ENCODE measurements at places on chromosomes 7 and 10.

DNA sequence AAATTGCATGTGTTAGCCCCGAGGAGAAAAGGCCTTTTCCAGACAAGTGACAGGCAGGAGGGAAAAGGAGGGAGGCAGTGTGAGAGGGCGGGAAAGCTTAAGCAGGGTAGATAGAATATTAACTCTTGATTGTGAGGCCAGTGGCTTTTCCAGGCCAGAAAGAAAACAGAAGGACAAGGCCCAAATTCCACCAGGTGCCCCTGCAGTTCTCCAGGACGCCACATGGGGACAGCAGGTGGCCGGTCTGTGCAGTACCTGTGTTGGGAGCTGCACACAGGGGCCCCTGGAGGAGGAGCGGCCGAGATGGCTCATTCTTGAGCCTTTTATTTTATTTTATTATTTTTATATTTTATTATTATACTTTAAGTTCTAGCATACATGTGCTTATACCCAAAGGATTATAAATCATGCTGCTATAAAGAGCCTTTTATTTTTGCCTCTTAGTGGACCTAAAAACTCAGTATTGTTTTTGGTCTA, 141.3 kb upstream of the KLF14 start:
- peak; percentile 34 for DNase-seq

GRCh38 chr7:6675807-6676405, 30.8 kb downstream of the ZNF12 start:
- no peak for DNase-seq

DNA sequence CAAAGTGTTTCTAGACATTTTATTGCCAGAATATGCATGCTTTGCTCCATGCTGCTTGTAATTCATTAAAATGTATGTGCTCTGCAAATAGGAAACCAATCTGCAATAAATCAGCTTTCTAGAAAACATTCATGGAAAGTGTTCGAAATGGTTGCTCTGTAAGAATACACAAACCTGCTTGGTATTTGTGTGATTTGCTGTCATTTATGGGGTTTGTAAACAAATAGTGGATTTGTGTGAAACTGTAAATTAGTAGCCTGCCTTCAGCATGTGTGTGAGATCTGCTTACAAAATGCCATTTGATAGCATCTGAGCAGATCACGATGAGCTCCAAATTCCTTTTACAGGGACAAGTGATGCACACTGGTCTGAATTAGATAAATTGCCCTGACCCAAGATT, 219.0 kb upstream of the CSTF2T start:
- no peak for DNase-seq

- DNase-seq = no peak
These were observed 507.6 kb downstream of the GRID1 start for GRCh38 chr10:85858776-85859515.

DNA sequence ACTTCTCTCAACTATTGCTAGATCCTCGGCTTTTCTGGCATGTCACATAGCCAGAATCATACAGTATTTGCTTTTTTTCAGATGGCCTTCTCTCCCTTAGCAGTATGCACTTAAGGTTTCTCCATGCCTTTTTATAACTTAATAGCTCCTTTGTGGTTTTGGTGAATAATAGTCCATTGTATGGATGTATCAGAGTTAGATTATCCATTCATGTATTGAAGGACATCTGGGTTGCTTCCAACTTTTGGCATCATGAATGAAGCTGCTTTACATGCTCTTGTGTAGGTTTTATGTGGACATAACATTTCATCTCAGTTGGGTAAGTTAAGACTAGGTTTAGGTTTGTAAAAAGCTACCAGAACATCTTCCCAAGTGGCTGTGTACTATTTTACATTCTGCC, 4.6 kb downstream of the ATP5F1C start:
- DNase-seq = no peak

DNA sequence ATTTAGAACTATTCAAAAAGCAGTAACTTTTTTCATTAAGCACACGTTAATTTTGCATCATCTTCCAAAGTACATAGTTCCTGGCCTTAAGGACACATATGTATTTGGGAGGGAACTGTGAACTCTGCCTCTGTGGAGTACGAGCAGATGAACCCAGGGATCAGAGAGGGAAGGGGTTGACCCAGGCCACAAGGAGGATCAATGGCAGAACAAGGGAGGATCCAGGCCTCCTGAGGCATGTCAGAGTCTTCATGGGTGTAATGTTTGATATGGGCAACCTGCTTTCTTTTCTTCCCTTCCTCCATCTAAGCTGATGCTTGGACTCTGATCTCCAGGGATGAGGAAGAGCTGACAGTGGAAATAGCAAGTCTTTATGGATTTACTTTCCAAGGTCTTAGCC, 164.0 kb downstream of the SH2D4B start:
- DNase-seq = no peak

DNA sequence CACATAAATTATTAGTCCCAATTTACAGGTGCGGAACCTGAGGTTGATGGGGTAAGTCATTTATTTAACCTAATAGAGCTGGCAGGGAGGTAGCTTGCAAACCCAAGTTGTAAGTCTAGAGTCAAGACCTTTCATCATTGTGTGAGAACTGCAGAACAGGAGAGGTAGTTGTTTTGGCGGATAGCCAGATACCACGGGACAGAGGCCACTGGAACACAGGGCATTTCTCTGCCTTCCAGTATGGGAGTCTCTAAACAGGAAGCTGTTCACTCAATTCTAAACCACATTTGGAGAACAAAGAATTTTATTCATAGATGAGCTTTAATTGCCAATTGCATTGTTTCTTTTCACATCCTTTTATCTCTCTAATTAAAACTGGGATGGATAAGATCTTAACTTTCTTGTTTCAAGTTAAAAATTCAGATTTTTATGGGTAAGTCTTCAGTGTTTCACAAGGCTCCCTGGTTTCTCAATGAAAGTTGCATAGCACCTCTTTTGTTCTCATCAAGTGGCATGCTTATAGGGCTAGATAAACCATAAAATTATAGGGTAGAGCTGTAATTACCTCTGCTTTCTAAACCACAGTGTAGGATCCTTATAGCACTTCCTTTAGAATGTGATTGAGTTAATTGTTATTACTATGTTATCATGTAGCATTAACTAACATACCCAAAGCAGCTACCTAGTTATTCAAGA, 489.0 kb downstream of the GATA3 start:
- no peak for DNase-seq

DNA sequence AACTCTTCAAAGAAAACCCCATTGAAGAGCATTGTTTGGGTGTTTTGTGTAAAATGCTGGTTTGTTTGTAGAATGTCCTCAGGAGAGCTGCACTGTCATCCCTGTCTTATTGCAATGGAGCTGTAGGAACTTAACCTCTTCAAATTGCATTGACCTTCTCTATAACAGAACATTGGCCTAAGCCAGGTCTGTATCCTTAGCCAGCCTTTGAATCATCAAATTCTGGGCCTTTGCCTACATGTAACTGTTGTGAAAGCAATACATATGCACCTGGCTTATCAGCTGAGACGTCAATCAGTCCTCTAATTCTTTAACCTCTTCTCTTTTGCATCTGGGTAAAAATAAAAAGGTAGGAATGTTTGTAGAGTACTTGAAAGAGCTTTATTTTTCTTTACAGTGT, 196.0 kb downstream of the CSTF2T start:
- no peak for DNase-seq

All from T follicular helper cell (primary cell).